ENCODE measurements at places on chromosomes 3 and 15. TPM values are rescaled to one million over a fixed set of nuclear protein-coding genes. Genes with fewer than 3 reads are reported as not detected.

DNA sequence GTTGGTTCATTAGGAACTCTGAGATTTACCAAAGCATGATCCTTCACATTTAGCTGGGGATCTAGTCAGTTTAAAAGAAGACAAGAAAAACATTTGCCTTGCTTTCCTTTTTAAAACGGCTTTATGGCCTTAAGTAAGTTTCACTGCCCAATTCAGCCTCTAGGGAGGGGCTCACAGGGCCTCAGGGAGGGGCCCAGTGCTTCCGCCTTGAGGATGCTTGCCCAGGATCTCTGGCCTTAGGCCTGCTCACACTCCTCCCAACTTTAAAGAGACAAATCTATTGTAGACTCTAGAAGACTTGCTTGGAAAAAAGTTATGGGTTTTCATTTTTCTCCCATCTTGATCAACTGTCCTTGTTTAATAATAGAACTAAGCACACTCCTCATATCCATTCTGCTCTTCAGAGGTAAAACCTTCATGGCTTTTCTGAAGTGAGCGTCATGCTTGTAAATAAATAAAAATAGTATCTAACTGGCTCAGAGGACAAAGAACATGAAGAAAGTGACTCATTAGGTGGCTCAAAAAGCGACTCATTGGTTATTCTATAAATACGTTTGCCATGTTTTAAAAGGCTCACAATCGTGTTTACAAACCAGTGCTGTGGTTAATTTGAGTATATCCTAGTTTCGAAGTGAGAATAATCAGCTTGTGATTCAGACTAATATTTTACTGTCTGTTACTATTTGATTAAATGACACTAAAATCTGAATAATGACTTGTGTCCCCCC, 13.7 kb downstream of the PDHB start:
- no peaks in the 10 kb centered on the region for H3K36me3 ChIP-seq
- DNase-seq = no peak
- no peaks in the 10 kb centered on the region for H3K4me1 ChIP-seq
- no peak overlapping the region for H3K4me3 ChIP-seq
- no peaks in the 10 kb centered on the region for H3K27me3 ChIP-seq

DNA sequence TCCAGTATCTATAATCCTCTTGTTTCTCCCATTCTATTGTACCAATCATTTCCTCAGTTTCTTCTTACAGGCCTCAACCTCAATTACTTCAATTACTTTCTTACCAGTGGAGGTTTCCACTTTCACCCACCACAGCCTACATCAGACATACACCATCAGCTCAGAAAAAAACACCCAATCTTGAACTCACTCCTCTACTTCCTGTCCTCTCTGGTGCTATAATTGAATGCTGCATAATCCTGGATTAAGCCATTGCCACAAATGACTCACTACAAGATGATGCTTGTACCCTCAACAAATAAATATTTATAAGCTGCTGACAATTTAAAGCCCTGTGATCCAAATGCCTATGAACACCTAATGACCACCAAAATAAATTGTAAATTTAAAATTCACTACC, 18.5 kb downstream of the RYK start:
- no peak for DNase-seq
- no peaks in the 10 kb centered on the region for H3K27me3 ChIP-seq
- H3K4me1 ChIP-seq = no peaks in the 10 kb centered on the region
- no peak overlapping the region for H3K4me3 ChIP-seq

ATG3 gene
- total RNA-seq = 73.5 TPM

DNA sequence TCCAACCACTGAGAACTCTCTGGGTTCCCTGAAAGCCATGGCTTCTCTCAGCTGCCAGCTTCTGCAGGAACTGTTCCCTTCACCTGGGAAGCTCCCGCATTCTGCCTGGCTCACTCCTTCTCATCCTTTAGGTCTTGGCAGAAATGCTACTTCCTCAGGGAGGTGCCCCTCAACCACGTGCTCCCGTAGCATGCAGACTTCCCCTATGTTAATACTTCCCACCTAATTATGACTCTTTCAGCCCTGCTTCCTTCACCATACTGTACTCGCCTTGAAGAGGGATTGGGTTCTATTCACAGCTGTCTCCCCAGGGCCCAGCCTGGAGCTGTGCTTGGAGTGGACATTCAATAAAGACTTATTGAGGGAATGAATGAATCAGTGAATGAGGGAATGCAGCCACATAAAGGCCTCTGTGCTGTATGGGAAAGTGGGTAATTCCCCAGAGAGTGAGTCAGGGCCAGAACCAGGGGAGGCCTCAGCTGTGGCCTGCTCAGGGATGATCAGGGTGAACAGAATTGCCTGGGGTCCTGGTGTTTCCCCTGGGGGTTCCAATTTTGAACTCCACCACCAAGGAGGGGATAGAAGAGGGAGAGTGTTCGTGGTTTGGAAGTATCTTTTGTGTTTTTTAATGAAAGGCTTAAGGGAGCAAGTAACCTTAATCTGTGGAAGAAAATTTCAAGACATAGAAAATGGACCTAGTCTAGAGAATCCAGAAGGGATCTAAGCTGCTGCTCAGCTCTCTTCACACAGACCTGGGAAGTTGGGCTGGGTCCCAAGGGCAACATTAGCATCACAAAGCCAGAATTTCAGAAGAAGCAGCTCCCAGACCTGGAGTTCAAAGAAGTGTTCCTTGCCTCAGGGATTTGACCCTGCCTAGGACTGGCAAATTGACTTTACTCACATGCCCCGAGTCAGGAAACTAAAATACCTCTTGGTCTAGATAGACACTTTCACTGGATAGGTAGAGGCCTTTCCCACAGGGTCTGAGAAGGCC, 14.6 kb upstream of the FAM107A start:
- no peak overlapping the region for H3K27ac ChIP-seq
- no peak for DNase-seq
- peaks cover 1% of the 10 kb centered on the region for H3K27me3 ChIP-seq
- no peak overlapping the region for H3K4me3 ChIP-seq

GRCh38 chr3:37559461-37559860, 302.2 kb upstream of the CTDSPL start:
- H3K4me1 ChIP-seq = no peaks in the 10 kb centered on the region
- no peaks in the 10 kb centered on the region for H3K36me3 ChIP-seq
- H3K27me3 ChIP-seq = no peaks in the 10 kb centered on the region
- H3K27ac ChIP-seq = no peak overlapping the region

DNA sequence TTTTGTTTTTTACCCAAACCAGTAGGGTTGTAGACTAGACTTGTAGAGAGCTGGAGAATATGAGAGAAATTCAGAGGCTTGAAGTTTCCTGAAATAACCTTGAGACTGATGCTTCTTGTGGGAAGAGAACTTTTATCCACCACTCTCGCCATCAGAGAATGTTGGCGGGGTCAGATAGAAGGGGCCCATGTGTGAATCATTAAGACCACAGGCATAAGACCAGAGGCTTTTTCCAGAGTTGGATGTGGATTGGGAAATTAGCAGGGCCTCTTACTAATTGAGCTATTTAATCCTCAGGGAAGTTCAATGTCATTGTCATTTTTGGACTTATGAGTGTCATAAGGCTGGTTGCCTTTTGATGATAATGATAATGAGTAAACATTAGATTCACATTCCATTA, 246.9 kb upstream of the THRB start:
- no peaks in the 10 kb centered on the region for H3K4me1 ChIP-seq
- DNase-seq = no peak
- no peaks in the 10 kb centered on the region for H3K27me3 ChIP-seq
- H3K27ac ChIP-seq = no peak overlapping the region
- H3K36me3 ChIP-seq = no peaks in the 10 kb centered on the region

DNA sequence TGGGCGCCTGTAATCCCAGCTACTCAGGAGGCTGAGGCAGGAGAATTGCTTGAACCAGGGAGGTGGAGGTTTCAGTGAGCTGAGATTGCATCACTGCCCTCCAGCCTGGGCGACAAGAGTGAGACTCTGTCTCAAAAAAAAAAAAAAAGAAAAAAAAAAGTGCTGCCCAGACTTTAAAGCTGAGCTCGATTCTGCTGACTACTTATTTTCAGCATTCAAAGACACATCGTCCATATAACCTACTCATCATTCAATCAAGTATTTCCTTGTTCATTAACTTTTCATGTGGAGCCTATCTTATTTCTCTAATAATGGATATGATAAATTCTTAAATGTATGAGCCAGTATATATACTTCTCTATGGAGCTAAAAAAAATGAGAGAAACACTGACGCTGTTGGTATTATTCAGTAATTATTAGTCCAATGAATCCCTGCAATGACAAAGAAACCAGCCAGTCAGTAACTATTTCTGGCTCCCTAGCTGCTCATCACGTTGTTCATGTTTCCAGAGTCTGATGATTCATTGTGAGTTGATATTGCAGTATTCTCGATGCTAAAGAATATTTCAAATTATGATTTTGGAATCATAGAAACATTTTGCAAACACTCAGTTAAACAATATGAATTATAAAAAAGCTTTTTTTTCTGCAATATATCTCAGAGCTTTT, 111.9 kb downstream of the RAP2B start:
- H3K4me3 ChIP-seq = no peak overlapping the region
- H3K4me1 ChIP-seq = no peaks in the 10 kb centered on the region
- no peak for DNase-seq
- H3K27me3 ChIP-seq = no peaks in the 10 kb centered on the region

DNA sequence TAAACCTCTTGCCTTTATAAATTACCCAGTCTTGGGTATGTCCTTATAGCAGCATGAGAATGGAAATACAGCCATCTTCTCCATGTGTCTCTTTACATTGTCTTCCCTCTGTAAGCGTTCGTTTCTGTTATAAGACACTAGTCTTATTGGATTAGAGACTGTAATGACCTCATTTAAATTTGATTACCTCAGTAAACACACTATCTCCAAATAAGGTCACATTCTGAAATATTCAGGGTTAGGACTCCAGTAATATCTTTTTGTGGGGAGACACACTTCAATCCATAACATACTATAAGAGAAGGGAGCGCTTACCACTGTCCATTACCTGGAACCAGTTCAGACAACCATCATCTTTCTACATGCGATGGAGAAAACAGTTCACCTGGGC, 34.3 kb upstream of the CD47 start:
- no peak overlapping the region for H3K4me3 ChIP-seq
- no peak overlapping the region for H3K27ac ChIP-seq
- H3K27me3 ChIP-seq = no peaks in the 10 kb centered on the region
- H3K36me3 ChIP-seq = no peaks in the 10 kb centered on the region

DNA sequence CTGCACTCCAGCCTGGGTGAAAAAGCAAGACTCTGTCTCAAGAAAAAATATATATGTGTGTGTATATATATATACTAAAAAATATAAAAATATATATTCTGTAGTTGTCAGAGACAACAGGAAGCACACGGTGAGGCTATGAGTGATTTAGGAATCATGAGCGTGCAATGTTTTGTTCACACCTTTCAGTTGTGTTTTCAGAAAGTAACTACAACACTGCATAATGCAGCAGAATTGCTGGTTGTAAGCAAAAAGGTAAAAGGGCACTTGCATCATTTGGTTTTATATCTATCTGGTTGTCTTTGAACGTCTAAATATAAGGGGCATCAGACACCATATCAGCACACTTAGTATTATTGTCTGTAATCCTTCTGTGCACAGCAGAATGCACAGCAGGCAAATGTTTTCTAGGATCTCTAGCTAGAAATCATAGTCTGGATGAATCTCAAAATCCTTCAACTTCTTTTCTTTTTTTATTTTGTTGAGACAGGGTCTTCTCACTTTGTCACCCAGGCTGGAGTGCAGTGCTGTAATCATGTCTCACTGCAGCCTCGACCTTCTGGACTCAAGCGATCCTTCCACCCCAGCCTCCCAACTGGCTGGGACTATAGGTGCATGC, 44.8 kb downstream of the CCR3 start:
- no peaks in the 10 kb centered on the region for H3K36me3 ChIP-seq
- no peaks in the 10 kb centered on the region for H3K27me3 ChIP-seq
- no peak for DNase-seq
- H3K4me1 ChIP-seq = no peaks in the 10 kb centered on the region

- no peaks in the 10 kb centered on the region for H3K27me3 ChIP-seq
- no peaks in the 10 kb centered on the region for H3K4me1 ChIP-seq
- H3K27ac ChIP-seq = no peak overlapping the region
- H3K36me3 ChIP-seq = no peaks in the 10 kb centered on the region
Measured at GRCh38 chr3:16467393-16467792, 46.1 kb downstream of the RFTN1 start.

- H3K27ac ChIP-seq = no peak overlapping the region
- H3K27me3 ChIP-seq = no peaks in the 10 kb centered on the region
- no peak for DNase-seq
- H3K4me3 ChIP-seq = no peak overlapping the region
- H3K36me3 ChIP-seq = no peaks in the 10 kb centered on the region
- H3K4me1 ChIP-seq = no peaks in the 10 kb centered on the region
Measured at GRCh38 chr15:70576696-70577095, 186.7 kb downstream of the UACA start.

GRCh38 chr3:162437480-162437879, 940.9 kb downstream of the OTOL1 start:
- H3K4me1 ChIP-seq = no peaks in the 10 kb centered on the region
- H3K27ac ChIP-seq = no peak overlapping the region
- H3K4me3 ChIP-seq = no peak overlapping the region
- no peak for DNase-seq
- no peaks in the 10 kb centered on the region for H3K27me3 ChIP-seq
- no peaks in the 10 kb centered on the region for H3K36me3 ChIP-seq

DNA sequence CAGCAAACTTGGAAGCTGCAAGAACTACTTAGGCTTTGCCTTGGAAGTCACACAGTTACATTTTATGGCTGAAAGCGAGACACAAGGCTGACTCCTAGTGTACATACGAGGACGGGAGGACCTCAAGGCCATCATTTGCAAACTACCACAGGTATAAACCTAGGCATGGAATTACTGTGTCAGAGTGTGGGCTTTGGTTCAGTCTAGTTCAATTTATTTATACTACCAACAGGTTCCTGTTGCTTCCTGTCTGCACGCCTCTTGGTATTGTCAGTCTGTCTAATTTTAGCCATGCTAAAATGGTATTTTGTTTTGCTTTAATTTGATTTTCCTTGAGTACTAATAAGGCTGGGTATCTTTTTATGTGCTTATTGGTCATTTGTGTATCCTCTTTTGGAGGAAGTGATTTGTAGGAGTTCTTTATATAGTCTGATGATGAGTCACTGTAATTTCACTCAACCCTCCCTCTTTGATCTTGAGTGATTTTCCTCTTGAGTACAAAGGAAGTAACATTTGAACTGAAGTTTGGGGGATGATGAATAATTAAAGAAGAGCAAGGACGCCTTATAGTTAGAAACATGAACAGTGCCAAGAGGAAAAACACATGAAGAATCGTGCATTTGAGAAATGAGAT, 8.2 kb downstream of the ANKRD34C start:
- no peaks in the 10 kb centered on the region for H3K36me3 ChIP-seq
- no peak for DNase-seq
- no peak overlapping the region for H3K27ac ChIP-seq
- no peak overlapping the region for H3K4me3 ChIP-seq
